ENCODE measurements at places on chromosomes 12 and 14. TPM values are rescaled to one million over a fixed set of nuclear protein-coding genes. Genes with fewer than 3 reads are reported as not detected.

DNA sequence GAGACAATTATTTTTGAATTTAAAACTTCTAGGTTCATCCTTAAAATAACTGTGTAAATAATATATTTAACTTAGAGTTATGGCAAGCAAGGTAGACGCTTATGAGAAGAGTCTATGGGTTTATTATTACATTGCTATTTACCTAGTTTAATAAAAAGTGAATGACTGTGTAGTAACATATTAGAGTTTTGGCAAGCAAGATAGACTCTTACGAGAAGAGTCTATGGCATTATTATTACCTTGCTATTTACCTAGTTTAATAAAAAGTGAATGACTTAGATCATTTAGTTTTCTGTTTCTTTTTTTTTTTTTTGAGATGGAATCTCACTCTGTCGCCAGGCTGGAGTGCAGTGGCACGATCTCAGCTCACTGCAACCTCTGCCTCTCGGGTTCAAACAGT is 3.8 kb downstream of the RNF34 start:
- DNase-seq, result no peak

GRCh38 chr12:76810671-76811419 is 46.9 kb downstream of the ZDHHC17 start:
- DNase-seq, result no peak

- no peak for DNase-seq
These were observed 411 bp upstream of the DCAF4 start for GRCh38 chr14:72925815-72926291.

GRCh38 chr14:38629412-38629811 is 373.5 kb upstream of the CLEC14A start:
- DNase-seq, result no peak

DNA sequence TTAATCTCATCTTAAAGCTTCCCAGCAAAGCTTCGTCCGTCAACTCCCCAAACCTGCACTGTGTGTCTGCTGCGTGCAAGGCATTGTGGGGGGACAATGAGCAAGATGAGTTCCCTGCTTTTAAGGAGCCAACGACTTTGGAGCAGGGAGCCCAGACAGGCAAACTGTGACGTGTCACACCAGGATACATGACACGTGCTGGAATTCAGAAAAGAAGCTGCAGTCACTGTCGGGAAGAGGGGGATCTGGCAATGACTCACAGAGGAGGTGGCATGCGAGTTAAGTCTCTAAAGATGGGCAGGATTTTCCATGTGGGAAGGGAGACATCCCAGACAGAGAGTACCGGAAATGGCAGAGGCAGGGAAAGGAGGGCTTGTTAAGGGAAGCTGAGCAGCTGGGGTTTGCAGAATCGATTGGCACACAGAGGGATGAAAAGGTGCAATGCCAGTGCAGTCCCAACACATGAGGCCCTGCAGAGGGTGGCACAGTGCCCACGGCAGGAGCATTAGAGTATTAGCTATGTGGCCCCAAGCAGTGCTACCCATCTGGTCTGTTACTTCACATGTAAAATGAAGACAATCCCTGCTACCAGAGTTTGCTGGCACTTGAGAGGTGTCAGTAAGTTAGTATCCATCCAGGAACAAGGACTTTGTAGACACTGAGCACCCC is 52.9 kb downstream of the SETD3 start:
- no peak for DNase-seq

- no peak for DNase-seq
These were observed 103.4 kb upstream of the PKP2 start for GRCh38 chr12:33000016-33000415.

DNA sequence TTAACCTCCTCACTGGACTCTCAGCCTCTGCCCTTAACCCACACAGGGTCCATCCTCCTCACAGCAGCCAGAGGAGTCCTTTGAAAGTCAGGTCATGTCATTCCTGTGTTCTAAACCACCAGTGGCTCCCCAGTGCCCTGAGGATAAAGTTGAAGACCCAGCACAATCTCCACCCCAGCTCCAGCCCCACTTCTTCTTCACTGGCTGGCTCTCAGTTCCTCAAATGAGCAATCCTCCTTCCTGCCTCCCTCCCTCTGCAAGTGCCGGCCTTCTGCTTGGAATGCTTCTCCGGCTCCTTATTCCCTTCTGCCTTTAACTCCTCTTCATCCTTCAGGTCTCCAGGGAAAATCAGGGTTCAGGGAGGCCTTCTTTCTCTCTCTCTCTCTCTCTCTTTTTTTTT is 32.0 kb upstream of the SPPL3 start:
- no peak for DNase-seq

DNA sequence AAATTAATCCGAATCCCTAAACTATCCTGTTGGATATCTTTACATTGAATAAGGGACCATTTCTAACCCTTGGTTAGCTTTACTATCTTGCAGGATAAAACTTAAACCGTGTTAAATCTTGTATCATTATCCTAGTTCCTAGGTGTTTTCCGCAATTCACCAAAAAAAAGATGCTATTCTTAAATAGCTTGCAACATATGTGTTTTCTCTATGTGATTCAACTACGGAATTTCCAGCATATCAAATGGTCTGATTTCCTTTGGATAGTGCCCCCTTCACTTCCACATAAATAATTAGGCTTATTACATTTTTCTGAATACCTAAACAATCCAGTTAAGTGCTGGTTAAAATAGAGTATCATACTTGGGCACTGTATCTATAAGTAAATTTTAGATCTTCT is 130.3 kb downstream of the ITPR2 start:
- DNase-seq, result no peak

GRCh38 chr14:90275820-90276219 is 19.5 kb downstream of the PSMC1 start:
- DNase-seq, result no peak

DNA sequence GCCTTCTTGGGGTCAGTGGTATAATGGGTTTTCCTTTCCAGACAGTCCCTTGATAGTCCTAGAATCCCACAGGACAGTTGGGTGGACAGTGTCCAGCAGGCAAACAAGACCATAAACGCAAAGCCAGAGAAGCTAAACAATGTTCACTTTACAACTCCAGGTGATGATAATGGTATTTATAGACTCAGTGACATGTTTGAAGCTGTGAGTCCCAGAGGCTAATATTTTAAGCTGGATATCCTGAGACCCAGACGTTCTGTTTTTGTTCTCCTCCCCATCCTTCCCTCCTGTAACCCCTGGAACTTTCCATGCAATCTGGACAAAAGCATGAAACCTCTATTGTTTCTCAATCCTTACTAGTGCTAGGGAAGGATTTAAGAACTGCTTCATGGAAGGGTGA is 121.0 kb downstream of the ZFP36L1 start:
- no peak for DNase-seq

DNA sequence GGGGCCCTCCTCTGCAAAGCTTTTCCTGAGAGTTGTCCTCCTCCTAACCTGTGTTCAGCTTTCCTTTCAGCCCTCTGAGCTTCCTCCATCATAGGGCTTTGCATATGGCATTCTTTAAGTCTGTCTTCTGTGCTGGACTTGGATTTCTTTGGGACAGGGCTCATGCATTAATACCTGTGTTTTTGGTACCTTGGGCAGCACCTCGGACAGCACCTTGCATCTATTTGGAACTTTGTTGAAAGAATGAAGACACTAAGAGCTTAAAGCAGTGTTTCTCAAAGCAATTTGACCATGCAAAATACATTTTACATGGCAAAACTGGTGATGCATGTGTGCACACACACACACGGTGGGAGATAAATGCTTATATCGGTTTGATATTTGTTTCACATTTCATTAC is 115.0 kb upstream of the SRRM4 start:
- no peak for DNase-seq

DNA sequence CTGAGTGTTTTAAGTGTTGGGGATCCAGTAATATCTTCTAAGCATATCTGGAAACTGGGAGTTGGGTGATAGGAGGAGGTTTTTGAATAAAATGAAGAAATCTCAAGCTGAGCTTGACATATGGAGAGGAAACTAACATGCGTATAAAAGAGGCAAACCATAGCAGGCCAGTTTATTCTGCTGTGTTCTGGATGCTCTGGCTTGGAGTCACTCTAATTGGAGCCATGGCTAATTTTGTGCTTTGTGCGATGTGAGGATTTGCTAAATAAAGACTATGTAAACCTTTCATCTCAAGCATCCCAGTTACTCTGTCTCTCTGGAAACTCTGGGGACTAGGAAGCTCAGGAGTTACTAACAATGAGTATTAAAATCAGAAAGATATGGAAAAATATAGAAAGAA is 66.5 kb downstream of the ATF7IP start:
- DNase-seq, result no peak

GRCh38 chr14:29348504-29348903 is 579.1 kb downstream of the PRKD1 start:
- DNase-seq, result no peak

- DNase-seq, result no peak
These were observed 42.8 kb downstream of the FOXN4 start for GRCh38 chr12:109266106-109266879.

- DNase-seq, result no peak
These were observed 207.3 kb downstream of the AEBP2 start for GRCh38 chr12:19646599-19646998.

The IKZF4 gene
- 0.39 TPM for total RNA-seq

The TESPA1 gene
- total RNA-seq, result 11.7 TPM

The IQSEC3 gene
- not detected for total RNA-seq

The OTUB2 gene
- total RNA-seq, result 2.5 TPM

The BEGAIN gene
- total RNA-seq, result not detected

The MAP3K9 gene
- 2.7 TPM for total RNA-seq

The SIX6 gene
- not detected for total RNA-seq

The LHX5 gene
- not detected for total RNA-seq

Measured in H4 (cell line).